ENCODE measurements at places on chromosomes 6 and 20.

DNA sequence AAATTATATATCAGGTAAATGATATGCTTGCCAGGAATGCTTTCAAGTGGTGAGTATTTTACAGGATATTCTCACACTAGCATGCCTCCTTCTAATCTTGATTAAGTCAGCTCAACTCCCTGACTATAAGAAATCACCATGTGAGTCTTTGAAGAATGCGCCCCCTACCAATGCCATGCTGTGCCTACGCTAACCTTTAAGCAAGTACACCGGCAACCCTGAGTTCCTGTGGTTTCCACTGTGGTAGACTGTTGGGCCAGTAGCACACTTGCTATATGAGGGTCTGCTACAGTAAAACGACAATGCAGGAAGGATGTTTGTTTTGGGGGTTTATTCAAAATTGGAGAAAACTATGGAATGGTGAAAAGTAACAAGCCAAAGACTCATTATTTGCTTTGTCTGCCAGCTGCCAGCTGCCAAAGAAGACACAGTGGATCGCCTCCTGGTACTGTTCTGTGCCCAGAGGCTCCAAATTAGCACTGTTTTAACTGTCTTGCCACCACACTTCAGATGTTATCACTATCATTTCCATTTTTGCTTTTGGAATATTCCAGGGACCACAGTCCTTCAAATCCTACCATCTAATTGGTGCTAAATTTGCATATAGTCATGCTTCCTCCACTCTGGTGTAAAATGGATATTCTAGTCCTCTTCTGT lies 333.5 kb downstream of the RNGTT start:
- no peak for DNase-seq

- no peak for DNase-seq
These were observed 307.5 kb downstream of the EYS start for GRCh38 chr6:65399355-65400084.

GRCh38 chr6:18204691-18205090 lies 49.5 kb downstream of the KDM1B start:
- DNase-seq = no peak

GRCh38 chr20:14332866-14333265 lies 4.5 kb downstream of the FLRT3 start:
- no peak for DNase-seq

- DNase-seq = no peak
These were observed 24.5 kb downstream of the ACSS1 start for GRCh38 chr20:25033265-25033923.

DNA sequence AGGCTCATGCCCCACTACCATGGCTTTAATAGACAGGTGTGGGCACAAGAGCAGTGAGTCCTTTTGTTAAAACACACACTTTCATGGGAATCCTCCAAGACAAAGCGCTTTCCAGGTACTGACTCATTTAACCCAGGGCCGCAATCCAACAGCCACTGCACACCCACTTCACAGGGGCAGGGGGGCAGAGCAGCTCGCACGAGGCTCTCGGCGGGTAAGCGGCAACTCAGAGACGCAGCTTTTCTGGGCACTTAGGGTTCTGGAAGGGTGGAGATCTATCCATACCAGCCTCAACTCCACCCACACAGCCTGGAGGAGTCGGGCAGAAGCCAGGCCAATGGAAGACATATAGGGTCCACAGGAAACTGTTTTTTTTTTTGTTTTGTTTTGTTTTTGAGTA lies 28.6 kb downstream of the PSMG4 start:
- no peak for DNase-seq

DNA sequence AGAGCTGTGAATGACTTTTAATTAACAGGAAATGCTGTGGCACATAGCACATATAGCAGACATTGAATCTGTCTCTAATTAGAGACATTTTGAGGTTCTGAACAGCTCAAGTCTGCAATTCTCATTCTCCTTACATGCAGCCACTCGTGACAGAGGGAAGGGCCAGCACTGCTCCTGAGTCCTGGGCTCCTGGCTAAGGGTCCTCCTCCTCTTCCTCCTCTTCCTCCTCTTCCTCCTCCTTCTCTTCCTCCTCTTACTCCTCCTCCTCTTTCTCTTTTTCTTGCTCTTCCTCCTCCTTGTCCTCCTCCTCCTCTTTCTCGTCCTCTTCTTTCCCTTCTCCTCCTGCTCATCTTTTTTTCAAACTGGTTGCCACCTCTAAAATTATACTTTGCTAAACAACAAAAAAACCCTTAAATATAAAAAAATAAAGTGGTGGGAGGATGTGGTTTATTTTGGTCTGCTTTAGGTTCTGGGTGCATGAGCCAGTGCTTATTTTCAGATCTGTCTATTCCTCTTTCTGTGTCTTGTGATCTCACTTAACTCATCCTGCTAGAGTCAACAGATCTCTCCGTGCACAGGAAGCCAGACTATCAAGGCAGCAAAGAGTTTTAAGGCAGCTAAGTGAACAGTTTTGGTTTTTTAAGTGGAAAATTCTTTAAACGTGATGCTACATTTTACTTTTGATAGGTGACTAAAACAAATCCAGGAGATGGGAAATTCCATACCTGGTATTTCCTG lies 159.3 kb downstream of the CD83 start:
- no peak for DNase-seq

- no peak for DNase-seq
These were observed 6.2 kb downstream of the CSE1L start for GRCh38 chr20:49052334-49052733.

DNA sequence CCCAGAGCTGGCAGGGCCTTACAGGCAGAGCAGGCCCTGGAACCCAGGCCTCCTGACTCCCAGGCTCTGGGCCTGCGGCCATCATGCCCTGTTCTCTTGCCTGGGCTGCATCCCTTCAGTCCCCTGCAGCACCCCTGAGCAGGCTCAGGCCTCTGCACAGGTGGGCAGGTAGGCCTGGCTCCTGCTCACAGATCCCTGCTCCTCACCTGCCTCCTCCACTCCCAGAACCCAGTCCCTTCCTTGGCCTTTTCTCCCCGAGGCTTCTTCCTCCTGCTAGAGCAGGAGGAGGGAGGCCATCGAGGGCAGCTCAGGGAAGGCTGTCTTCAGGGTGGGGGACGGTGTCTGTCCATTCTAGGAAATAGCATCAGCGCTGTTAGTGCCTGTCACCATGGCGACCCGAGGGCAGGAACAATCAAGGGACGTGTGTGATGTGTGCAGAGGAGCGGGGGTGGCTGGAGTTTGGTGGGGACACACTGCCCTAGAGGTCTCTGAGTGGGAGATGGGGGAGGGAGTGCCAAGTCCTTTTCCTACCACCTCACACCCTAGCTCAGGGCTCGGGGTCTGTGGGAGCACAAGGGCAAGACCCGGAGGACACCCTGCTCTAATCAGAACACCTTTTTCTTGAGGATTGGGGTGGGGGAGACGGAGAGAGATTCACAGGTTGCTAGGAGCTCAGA lies 26.6 kb downstream of the GLP1R start:
- DNase-seq = no peak

GRCh38 chr6:140012150-140012549 lies 637.7 kb upstream of the CITED2 start:
- DNase-seq = no peak

- DNase-seq = no peak
These were observed 723 bp downstream of the COL11A2 start for GRCh38 chr6:33191383-33192104.

- DNase-seq = no peak
These were observed 205.2 kb downstream of the FARS2 start for GRCh38 chr6:5466281-5467136.

GRCh38 chr6:148164645-148165044 lies 178.0 kb upstream of the SASH1 start:
- no peak for DNase-seq

GRCh38 chr6:167974640-167975344 lies 22.7 kb upstream of the KIF25 start:
- no peak for DNase-seq

DNA sequence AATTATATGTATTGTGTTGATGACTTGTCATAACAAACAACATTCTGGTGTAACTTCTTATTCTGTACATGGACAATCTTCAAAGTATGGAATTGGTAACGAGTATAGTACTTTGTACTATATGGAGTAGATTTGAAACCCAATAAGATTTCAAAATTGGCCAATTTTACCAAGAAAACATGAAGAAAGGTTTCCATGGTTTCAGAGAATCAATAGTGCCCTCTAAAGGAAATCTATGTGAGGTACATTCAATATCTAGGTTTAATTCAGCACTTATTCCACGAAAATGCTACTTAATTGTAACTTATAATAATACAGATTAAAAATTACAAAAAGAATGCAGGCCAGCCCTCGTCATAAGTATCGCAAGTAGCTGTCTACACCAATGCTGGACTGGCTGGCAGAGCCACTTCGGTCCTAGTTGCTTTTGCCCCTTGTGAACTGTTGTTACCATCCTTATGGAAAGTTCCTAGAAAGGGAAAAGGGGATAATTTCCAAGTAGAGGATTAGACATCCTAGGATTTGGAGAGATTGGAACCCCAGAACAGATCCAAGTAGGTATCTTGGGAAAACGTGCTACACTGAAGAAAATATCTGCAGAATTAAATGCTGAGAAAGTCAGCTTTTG lies 70.9 kb downstream of the LCA5 start:
- no peak for DNase-seq

GRCh38 chr6:41693281-41694240 lies 41.8 kb downstream of the TFEB start:
- DNase-seq = no peak

- DNase-seq = no peak
These were observed 112.6 kb downstream of the THBS2 start for GRCh38 chr6:169140986-169141495.

DNA sequence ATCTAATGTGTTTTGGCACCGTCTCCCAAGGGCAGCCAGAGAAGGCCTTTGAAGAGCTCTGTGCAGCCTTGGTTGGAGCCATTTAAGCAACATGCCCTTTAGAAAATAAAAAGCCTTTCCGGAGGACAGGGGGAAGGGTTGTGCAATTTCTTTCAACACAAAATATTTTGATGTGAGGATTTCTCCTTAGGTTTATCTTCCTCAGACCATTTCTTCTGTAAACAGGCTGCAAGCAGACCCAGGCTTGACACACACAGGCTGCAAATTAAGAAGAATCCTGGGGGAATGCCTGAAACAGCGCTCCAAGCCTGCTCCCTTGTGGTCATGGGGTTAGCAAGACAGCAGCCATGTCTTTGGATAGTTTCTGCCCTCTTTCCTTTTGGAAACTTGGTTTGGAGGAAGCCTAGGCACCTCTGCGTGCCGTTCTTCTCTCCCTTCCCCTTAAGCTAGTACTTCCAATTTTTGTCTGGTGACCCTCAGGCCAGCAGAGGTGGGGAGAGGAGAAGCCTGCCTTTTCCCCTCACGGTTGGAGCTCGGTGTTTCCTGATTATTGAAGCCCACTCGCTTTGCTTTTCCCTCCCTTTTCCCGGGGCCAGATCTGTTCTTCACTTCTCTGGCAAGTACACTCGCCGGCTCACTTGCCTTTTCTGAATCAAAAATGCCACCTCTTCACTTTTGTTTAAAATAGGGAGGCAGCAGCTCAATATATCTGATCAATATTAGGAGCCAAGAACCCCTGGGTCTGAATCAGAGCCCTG lies 39.6 kb upstream of the NOX3 start:
- DNase-seq = no peak

DNA sequence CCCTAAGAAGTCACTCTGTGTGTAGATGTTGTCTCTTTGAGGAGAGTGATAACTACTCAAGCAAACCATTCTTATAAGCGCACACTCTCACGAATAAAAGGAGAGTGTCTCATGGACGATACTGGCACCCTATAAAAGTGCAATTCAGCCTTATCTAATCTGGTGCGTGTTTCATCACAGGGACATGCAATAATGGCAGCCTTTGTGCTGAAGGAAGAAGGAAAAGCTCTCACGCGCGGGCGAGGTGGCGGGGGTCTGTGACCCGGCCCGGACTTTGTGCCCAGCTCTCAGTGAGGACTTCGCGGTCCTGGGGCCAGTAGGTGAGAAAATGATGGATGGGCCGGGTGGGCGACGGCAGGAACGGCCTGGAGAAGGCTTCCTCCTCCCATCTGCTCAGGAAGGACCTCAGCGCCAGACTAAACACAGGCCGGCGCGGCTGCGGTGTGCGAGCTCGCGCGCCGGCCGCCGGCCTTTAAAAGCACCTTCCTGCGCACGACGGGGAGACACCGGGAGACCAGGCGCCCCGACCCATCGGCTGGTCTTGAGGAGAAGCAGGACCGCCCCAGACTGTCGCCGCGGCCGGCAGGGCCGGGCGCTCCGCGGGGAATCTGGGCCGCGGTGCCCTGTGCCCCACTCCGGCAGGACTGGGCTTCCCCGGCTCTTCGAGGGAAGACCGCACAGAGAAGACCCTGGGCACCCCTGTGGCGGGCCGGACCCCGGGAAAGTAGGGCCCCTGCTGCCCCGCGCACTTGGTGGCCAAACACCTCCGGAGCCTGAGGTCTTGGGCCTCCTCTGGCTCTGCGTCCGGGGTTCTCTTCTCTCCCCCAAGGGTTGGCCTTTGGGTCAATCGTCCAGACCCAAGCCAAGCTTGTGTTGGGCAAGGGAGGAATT lies 8.3 kb upstream of the FOXC1 start:
- no peak for DNase-seq

- no peak for DNase-seq
These were observed 1.0 kb upstream of the E2F3 start for GRCh38 chr6:20400456-20401204.

DNA sequence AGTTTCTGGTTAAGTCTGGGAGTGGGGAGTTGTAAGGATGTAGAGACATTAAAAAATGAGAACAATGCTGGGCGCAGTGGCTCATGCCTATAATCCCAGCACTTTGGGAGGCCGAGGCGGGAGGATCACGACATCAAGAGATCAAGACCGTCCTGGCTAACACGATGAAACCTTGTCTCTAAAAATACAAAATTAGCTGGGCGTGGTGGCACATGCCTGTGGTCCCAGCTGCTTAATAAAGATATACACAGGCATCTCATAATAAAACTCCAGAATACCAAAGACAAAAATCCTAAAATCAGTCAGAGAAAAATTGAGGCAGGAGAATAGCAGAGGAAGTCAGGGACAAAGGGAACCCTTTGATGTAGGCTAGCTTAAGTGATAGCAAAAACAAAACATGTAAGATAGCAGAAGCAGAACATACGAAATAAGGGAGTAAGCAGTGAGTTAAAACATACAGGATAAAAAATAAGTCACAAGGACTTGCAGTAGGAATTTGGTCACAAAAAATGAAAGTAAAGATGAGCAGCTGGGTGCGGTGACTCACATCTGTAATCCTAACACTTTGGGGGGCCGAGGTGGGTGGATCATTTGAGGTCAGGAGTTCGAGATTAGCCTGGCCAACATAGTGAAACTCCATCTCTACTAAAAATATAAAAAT lies 23.6 kb downstream of the DDX43 start:
- no peak for DNase-seq

DNA sequence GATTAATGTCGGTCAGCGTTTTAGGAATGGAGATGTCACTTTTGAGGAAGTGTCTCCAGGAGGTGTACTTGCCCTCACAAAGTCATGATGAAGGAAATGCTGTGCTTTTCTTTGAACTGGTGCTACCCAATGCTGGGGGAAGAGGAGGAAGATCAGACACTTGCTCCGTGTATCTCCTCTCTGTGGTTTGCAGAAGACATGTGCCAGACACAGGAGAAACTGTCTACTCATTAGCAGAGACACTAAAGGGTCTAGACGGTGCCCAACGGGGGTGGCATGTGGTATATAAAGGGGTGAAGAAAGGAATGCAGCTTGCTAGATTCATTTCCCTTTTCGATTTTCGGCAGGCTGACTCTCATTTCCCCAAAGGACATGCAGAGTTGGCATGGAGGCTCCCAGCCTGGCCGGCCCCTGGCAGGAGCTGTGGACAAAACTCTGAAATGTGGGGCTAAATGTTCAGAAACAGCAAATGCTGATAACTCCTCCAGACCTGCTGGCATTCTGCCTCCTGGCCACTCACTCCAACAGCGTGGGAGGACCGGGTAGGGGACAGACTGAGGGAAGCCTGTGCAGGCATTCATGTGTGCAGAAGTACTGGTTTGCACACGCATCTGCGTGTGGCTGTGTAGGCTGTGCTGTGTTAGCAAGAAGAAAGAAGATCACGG lies 59.6 kb upstream of the QKI start:
- DNase-seq = no peak

GRCh38 chr6:30611150-30611855 lies 5.7 kb downstream of the PPP1R10 start:
- DNase-seq = no peak
